ENCODE measurements at places on chromosomes 7 and 10.

DNA sequence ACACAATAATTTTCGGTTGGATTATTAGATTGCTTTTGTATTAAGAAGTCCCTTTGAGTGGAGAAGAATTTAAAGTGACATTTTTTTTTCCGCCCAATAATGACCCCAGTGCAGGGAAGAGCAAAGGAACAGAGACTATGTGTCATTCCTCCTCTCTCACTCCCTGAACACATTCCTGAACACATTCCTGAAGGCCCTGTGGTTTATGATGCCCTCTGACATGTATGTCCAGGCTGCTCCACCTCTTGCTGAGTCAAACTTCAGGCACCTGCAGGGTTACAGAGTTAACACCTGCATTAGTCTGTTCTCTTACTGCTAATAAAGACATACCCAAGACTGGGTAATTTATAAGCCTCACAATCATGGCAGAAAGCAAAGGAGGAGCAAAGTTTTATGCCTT lies 704.0 kb upstream of the LRRN3 start:
- DNase-seq, result peak; percentile 6

DNA sequence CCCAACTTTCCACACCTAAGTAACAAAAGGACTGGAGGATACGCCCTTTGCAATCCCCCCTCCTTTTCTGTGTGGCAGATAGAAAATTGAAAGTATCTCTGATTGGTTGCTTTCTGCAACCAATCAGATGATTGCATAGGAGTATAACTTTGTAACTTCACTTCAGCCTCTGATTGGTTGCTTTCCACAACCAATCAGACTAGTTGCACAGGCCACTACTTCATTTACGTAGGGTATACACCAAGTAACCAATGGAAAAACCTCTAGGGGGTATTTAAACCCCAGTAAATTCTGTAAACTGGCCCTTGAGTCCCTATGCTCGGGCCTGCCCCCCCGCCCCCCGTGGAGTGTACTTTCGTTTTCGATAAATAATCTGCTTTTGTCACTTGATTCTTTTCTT lies 1080.4 kb downstream of the CNTNAP2 start:
- no peak for DNase-seq

DNA sequence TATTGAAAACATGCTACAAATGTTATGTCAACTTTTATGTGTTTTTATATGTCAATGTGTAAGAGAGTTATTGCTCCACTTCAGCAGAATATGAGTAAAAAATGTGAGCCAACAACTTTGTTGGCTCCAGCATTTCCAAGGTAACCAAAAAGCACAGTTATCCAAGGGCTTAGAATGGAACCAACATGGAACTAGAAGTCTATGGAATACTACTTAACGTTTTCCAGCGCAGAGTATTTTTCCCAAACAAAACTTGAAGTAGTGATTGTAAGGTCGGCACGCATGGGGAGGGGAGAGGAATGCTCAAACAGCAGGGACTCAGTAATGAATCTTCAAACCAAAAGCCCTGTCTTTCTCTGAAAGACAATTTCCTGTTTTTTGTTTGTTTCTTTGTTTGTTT lies 45.0 kb upstream of the TSPAN13 start:
- DNase-seq, result no peak

DNA sequence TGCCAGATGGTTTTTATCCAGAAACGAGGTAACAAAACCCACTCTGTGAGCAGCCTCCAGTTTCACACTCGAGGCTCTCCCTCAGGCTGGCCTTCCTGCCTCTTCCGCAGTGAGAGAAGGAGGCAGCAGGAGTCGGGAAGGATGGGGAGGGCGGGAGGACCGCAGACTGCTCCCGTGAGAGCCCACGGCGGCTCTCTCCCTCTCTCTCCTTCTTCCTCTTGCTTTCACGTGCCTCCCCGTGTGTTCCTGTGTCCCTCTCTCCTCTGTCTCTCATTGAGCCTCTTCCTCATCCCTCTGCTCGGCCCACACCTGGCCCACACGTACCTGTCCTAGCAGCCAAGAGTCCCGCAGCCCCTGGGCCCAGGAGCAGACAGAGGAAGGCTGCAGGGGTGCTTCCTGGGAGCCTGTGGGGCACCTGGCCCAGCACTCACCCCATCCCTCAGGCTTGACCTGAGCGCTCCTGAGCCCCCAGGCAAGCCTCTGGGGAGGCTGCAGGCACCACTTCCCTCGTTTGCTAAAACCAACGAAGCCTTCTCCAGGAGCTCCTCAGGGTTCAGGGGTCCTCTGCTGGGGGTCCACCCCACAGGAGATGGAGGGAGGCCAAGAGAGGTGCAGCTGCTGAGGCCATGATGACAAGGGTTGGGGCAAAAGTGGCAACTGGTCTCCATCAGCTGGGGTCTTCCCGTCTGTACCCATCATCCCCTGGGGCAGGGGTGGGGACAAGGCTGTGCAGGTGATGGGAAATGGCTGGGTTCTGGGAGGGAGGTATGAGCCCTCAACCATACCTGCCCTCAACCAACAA lies 13.6 kb downstream of the SPOCK2 start:
- DNase-seq, result no peak

DNA sequence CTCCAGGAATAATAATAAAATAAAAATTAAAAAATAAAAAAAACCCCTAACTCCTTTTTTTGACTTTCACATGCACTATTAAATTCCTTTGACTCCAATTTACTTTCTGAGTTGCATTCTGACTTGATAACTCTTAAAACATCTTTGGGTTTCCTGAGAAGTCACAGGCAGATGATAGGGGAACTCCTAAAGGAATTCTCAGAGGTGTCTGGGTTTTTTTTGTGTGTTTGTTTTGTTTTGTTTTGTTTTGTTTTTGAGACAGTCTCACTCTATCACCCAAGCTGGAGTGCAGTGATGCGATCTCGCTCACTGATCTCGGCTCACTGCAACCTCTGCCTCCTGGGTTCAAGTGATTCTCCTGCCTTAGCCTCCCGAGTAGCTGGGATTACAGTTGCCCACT lies 52.7 kb upstream of the APBB1IP start:
- DNase-seq, result no peak

DNA sequence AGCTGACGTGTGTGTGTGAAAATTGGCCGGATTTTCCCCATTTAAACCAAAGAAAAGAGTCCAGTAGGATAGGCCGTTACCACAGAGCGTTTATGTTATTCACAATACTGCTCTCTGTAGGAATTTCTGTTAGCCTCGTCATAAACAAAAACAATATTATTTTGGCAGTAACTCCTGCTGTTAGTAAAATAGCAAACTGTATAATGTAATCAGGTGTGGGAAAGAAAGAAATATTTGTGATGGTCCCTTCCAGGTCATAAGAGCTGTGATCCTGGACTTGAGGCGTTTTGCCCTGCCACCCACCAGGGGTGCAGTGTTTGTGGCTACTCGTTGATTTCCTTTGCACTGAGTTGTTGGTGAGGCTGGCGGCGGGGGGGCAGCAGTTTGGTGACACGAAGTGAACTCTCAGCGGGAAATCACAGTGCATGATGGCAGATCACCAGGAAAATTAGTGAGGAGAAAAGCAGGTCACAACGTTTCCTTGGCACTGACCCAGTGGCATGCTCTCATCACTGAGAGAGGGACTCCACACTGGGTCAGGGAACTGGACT lies 2.8 kb downstream of the EEPD1 start:
- DNase-seq, result no peak

GRCh38 chr10:128067691-128068397 lies 58.4 kb downstream of the MKI67 start:
- no peak for DNase-seq

GRCh38 chr7:90618876-90619275 lies 22.8 kb downstream of the CDK14 start:
- DNase-seq, result no peak

DNA sequence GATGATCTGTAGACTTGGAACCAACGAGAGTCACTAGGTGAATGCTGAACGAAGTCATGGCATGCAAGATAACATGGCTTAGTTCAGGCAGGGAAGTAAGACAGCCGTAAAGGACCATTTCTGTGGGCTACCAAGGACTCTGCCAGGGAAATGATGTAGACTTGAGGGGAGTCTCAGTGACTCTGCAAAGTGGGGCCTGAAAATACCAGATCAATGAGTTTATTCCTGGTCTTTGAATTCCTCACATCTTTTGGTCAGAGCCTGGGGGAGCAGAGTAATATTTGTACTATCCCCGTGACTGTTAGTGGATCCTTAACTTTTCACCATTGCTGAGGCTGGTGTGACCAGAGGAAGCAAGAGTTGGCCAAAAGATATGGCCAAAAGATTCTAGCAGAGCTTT lies 60.7 kb upstream of the INHBA start:
- DNase-seq, result no peak

- no peak for DNase-seq
These were observed 7.0 kb upstream of the ACTR3C start for GRCh38 chr7:150330211-150330885.

DNA sequence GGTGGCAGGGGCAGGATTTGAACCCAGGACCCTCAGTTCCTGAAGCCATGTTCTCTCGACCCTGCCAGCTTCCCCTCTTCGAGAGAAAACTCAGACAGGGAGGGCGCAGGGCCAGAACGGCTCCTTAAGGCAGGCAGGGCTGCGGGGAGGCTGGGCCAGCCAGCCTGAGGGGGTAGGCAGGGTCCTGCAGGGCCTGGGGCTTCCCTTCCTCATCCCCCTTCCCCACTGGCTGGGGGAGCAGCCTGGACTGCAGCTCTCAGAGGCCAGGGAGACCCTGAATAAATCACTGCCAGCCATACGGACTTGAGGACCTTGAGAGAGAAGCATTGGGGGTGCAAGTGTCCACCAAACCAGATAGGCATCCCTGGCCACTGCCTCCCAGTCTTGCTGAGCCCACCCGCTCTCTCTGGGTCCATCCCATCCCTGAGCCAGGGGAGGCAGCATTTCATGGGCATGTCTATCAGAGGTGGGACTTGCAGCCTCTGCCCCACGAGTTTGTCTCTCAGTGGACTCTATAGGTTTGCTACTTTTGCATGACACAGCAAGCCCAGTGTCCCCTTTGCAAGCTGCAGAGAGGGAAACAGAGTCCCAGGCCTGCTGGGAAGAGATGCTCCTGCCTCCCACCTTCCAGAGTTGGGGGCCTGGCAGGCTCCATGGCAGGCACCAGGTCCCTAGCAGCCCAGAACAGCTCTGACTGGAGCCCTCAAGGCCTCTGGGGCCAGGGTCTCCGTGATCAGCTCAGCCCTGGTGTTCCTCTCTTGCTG lies 70.9 kb downstream of the MYL10 start:
- no peak for DNase-seq

DNA sequence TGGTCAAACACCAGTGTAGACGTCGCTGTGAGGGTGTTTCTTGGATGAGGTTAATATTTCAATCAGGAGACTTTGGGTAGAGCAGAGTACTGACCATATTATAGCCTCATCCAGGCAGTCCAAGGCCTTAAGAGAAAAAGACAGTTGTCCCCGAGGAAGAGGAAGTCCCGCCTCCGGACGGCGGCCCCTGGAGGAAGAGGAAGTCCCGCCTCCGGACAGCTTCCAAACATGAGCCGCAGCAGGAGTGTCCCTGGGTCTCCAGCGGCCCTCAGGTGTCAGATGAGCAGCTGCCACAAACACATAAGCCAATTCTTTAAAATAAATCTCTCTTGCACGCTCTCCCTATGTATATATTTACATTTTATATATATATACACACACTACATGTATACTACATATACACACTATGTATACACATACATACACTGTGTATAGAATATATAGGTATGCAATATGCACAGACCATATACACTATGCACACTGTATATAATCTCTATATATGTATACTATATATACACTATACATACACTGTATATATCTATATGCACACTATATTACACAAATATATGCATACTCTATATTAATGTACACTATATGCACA lies 37.5 kb downstream of the PWWP2B start:
- DNase-seq, result no peak

DNA sequence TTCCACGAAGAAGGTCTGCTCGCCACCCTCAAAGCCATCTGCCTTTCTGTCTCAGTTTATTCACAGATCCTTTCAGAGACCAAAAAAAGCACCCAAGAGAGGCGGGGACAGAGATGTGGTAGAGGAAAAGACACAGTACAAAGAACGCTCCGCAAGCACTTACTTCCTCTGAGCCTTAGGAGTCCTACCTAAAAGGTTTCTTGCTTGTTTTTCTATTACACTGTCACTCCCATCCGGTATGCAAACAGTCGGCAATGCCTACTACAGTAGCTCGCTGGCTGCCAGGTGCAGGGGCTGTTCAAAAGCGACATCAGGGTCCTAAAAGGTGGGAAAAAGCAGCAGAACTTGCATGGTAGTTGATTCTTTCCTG lies 816 bp downstream of the TECPR1 start:
- DNase-seq, result no peak

DNA sequence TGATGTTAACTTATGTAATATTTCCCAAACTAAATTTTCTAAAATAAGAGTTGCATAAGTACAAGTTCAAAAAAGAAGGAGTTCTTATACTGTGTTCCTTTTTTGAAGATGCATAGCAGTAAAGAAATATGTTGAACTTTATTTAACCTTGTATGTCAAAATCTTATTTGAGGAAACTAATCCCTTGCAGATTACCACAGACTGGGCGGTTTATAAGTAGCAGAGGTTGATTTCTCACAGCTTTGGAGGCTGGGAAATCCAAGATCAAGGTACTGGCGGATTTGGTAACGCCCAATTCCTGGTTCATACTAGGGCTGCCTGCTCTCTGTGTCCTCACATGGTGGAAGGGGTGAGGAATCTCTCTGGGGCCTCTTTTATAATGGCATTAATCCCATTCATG lies 68.5 kb downstream of the GNAT3 start:
- DNase-seq, result no peak

DNA sequence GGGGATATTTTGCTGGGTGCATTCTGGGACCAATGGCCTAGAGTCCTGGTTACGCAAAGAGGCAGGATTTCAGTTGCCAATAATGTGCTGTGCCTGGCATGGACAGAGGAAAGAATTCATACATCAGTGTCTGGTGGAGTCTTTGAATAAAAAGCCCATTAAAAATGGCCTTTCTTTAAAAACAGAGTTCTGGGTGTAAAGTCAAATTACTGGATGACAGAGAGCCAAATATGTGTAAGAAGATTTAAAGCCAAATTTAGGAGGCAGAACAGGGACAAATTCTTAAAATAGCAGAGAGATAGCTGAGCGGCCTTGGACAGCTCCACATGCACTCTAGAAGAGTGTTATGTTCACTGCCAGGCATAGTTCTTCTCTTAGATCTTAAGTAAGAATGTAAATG lies 60.8 kb upstream of the MEOX2 start:
- DNase-seq, result no peak

GRCh38 chr7:43639858-43640491 lies 57.1 kb downstream of the STK17A start:
- DNase-seq, result peak; percentile 20

- DNase-seq, result no peak
These were observed 101.7 kb upstream of the SFMBT2 start for GRCh38 chr10:7512487-7512886.

DNA sequence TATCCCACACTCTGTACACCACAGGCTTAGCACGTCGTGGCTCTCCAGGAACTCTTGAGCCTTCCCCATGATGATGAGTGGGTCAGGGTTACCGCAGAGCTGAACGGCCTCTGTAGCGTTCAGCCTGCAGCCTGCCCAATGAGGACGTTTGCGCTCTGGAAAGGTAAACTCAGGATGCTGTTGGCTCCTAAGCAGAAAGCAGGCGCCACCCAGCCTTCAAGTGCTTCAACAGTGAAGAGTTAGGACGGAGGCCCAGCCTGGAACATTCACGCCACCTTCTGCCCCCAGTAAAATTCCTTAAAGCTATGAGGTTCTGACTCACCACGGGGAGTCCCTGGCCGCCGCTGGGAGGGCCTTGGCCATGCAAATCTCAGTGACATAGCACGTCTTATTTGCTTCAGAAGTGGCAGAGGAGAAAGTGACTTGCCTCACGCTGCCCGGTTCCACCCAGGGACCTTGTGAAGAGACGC lies 161.5 kb upstream of the SH2B2 start:
- peak; percentile 50 for DNase-seq

GRCh38 chr10:129491123-129491734 lies 24.2 kb downstream of the MGMT start:
- DNase-seq, result no peak

Measured in T1000 (cell line).